ENCODE measurements at places on chromosomes 5 and 9. TPM values are rescaled to one million over a fixed set of nuclear protein-coding genes. Genes with fewer than 3 reads are reported as not detected.

DNA sequence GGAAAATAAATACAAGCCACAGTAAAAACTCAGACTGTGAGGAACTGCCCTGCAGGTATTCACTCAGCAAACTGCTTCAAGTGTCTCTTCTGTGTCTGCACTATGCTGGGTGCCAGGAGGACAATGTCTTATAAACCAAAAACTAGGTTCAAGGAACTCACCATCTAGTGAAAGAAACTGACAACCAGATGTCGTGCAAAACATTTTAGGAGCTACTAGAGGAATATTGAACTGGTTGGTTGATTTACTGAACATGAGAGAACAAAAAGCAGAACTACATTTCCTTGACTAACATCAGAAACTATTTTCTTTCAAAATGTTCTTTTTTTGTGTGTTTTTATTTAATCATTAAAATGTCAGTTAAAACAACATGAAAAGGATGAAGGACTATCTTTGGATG, 35.2 kb downstream of the ZNF366 start:
- no peaks in the 10 kb centered on the region for H3K4me1 ChIP-seq
- H3K4me3 ChIP-seq = no peak overlapping the region
- no peak overlapping the region for H3K27ac ChIP-seq
- no peak for DNase-seq

DNA sequence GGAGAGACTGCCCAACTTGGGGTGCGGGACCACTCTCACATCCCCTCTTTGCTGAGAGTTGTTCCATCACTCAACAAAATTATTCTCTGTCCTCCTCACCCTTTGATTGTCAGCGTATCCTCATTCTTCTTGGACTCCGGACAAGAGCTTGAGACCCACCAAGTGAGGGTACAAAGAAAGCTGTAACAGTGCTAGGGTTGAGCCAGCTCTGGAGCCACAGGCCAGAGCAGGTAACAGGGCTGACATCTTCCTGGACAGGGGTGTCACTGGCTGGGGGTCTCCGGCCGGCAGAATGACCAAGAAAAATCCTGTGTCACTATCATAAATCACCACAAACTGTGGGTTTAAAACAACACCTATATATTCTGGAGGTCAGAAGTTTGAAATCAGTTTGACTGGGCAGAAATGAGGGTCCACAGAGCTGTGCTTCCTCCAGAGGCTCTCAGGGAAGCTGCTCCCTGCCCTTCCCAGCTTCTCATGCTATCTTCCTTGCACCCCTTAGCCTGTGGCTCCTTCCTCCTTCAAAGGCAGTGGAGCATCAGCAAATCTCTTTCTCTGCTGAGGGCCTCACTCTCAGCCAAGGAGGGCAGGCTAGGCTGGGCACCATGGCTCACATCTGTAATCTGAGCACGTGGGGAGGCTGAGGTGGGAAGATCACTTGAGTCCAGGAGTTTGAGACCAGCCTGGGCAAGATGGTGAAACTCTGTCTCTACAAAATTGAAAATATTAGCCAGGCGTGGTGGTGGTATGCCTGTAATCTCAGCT, 4.1 kb upstream of the BBLN start:
- no peaks in the 10 kb centered on the region for H3K27me3 ChIP-seq
- no peak overlapping the region for H3K27ac ChIP-seq
- peaks cover 4% of the 10 kb centered on the region for H3K4me1 ChIP-seq
- H3K36me3 ChIP-seq = no peaks in the 10 kb centered on the region
- no peak overlapping the region for H3K4me3 ChIP-seq

DNA sequence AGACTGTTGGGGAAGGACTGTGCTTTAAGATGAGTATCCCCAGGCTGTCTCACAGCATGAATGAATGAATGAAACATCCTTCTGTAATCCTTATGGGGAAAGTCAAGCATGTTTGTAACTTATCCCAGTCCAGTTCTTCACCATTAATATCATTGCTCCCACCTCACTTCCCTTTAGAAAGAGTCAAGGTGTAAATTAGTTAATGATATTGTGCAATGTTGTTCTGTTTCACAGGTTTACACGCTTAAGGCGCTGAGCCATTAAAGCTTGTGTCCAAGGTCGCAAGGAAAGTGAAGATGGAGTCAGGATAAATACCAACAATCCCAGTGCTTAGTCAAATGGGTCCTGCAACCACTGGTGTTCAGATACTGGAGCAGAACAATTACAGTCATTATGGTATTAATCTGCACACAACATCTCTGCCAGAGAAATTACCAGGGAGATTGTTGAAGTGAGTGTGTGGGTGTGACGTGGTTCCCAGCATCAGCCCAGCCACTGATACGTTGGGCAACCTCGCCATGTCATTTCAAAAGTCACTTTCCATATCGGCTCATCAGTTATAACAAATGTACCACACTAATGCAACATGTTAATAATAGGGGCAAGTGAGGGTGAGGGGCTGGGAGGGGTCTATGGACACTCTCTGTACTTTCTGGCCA, 1.5 kb upstream of the MYO10 start:
- peak overlapping the region; percentile 26 for H3K4me3 ChIP-seq
- no peak overlapping the region for H3K27ac ChIP-seq

The PCDHB10 gene
- total RNA-seq = not detected

The RUSC2 gene
- 3.8 TPM for total RNA-seq

GRCh38 chr9:113690055-113690740, 185.9 kb upstream of the ZNF618 start:
- H3K27ac ChIP-seq = no peak overlapping the region
- peaks cover 68% of the 10 kb centered on the region for H3K27me3 ChIP-seq
- H3K4me3 ChIP-seq = no peak overlapping the region
- DNase-seq = no peak
- no peaks in the 10 kb centered on the region for H3K36me3 ChIP-seq
- H3K4me1 ChIP-seq = no peaks in the 10 kb centered on the region

The PRDM9 gene
- total RNA-seq = not detected

Measured in activated T-cell treated with anti-CD3 and anti-CD28 coated beads, Interleukin-2, amount 50 U/mL, for 72 hours (primary cell).